ENCODE measurements at places on chromosomes 13 and 19.

DNA sequence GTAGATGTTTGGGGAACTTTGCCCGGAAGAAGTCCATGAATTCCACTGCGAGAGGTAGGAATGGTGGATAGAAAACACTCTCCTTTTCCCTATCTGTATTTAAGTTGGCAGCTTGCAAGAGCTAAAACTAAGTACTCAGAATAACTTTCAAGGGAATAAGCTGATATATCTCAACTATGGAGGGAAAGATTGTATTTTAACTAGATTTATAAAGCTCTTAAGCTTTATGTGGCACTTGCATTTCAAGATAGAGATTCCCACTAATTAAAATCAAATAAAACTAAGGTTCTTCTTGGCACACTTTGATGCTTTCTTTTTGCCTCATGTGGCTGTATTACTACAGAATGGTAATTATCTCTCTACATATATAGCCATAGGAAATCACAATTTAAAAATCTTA lies 149.7 kb upstream of the STARD13 start:
- DNase-seq = no peak

DNA sequence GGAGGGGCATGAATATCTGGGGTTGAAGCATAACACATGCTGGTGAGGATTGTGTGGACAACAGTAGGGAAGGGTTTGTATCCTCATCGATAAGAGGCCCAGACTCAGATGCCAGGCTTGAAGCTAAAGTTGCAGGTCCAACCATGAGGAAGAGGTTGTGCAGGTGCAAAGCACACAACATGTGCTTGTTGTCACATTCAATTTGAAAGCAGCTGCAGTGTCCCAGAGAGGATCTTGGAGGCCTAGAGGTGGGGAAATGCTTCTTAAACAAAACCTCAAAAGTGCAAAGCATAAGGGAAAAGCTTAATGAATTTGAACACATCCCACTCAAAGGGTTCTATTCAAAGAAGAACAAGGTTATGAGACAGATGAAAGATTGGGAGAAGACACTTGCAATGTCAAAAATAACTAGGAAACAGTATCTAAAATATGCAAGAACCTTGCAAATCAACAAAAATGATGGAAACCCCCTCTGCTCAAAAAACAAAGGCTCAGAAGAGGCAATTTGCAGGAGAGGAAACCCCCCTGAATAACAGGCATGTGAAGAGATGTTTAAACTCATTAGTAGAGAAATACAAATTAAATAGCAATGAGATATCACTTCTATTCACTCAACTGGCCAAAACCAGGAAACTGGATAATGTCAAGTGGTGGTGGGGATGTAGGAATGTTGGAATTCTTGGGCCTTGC lies 187.1 kb downstream of the KATNAL1 start:
- DNase-seq = no peak

DNA sequence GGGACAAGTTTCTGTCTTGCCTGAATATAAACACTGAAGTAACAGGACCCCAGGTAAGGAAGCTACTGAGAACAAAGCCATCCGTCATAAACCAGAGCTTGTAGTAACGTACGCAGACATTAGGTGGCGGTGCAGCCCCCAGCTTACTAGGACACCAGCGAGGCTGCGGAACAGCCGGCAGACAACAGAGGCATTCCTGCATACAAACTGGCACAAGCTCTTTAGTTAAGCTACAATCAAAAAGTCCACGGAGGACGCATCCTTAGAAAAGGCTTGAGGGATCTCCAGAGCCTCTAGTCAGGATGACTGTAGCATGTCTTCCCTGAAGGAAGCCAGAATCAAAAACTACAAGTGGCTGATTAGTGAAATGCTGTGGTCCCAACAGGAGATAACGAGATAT lies 26.2 kb downstream of the ZNF160 start:
- peak; percentile 39 for DNase-seq

DNA sequence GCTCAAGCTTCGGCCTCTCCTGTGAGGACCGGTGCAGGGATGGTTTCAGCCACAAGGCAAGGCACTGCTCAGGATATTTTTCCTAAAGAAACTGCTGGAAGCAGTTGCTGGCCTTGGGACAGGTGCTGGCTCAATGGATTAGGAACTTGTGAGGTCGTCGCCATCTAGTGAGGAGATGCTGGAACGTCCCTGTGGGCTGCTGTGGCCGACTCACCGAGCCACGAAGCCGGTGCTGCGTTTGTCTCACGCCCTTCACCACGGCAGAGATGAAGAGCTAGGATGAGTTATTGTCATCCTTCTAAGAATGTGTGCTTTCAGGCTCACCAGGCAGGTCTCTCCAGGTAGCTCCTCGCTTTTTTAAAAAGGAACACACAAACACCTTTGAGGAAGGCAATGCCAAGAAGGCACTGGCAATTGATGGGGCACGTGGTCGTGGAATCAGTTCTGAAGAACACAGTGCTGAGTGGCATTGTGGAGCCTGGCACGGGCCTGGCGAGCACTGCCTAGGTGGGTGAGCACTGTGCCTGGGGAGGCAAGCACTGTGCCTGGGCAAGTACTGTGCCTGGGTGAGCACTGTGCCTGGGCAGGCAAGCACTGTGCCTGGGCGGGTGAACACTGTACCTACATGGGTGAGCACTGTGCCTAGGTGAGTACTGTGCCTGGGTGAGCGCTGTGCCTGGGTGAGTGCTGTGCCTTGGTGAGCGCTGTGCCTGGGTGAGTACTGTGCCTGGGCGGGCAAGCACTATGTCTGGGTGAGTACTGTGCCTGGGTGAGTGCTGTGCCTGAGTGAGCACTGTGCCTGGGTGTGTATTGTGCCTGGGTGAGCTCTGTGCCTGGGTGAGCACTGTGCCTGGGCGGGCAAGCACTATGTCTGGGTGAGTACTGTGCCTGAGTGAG lies 140.4 kb downstream of the TEX29 start:
- peak; percentile 28 for DNase-seq

DNA sequence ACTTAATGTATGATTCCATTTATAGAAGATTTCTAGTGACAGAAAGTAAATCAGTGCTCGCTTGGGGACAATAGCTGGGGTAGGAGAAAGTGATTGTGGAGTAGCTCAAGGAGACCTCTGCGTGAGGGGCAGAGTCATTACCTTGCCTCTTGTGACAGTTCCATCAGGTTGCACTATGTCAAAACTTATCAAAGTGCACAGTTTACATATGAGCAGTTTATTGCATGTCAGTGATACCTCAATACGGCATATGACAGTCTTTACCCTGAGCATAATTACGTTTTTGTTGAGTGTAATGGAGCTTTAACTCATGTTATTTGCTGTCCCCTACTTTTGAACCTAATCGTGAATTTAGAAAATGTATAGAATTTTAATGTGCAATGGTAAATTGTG lies 15.0 kb downstream of the ARHGEF7 start:
- no peak for DNase-seq

DNA sequence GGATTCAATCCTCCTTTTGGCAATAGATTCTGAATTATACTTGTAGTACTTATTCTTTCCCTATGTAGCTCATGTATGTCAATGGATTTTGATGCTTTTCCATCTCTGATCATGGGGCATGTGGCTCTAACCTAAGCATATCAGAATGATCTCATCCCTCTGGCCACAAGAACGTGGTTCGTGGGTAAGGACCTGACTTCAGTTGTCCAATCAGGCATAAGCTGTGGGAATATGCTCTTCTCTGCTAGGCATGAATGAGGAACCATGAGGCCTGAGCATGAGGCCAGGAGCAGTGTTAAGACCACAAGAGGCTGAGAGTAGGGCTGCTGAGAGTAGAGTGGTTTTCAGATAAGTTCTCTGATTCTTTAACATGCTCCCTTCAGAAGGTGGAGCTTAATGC lies 292.4 kb upstream of the TSHZ3 start:
- no peak for DNase-seq

Data from ELR (cell line).